ENCODE measurements at places on chromosomes 3 and 15.

DNA sequence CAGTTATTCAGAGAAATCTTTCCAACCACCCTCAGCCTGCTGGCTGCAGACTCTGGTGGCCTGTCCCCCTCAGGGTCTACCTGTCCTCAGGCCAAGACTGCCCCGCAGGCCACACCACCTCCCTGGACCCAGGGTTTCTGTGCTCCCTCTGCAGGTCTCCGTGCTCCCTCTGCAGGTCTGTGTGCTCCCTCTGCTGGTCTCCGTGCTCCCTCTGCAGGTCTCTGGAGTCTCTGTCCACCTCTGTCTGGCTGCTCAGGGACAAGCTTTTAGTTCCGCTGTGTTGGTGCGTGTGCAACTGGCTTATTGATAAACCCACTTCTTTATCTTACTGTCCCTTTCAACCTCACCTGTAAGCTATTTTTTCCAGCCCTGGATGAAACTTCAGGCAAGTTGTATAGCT is 30.1 kb downstream of the BDH1 start:
- no peak for DNase-seq

DNA sequence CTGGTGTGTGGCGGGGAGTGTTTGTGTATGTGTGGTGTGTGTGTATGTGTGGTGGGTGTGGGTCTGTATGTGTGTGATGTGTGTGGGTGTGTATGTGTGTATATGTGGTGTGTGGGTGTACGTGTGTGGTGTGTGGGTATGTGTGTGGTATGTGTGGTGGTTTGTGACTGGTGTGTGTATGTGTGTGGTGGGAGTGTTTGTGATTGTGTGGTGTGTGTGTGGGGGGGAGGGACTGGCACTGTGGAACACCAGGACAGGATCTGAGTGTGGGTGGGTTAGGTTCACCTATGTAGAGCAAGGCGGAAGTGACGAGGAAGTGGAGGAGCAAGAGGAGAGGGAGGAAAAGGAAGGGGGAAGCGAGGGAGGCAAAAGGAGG is 510.8 kb downstream of the SHQ1 start:
- DNase-seq: no peak

GRCh38 chr3:30607032-30607833 is 832 bp downstream of the TGFBR2 start:
- DNase-seq: no peak

- DNase-seq: no peak
Observed at GRCh38 chr3:186442162-186442561, 80.1 kb upstream of the DGKG start.

DNA sequence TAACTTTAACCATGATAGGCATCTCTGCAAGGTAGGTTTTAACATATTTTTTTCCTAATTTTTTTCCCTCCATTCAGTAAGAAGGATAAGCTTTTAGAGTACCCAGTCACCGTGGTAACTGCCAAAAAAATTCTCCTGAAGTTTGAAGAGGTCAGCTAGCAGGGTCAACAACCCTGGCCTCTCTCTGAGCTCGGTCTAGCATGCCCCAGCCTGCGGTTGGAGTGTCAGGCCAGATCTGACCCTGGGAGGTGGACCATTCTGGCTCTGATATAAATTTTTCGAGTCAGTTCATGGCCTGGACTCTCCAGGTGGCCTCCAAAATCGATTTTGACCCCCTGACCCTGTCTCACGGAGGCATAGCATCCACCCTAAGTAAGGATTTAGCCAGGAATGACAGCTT is 29.7 kb downstream of the SOX2 start:
- no peak for DNase-seq

DNA sequence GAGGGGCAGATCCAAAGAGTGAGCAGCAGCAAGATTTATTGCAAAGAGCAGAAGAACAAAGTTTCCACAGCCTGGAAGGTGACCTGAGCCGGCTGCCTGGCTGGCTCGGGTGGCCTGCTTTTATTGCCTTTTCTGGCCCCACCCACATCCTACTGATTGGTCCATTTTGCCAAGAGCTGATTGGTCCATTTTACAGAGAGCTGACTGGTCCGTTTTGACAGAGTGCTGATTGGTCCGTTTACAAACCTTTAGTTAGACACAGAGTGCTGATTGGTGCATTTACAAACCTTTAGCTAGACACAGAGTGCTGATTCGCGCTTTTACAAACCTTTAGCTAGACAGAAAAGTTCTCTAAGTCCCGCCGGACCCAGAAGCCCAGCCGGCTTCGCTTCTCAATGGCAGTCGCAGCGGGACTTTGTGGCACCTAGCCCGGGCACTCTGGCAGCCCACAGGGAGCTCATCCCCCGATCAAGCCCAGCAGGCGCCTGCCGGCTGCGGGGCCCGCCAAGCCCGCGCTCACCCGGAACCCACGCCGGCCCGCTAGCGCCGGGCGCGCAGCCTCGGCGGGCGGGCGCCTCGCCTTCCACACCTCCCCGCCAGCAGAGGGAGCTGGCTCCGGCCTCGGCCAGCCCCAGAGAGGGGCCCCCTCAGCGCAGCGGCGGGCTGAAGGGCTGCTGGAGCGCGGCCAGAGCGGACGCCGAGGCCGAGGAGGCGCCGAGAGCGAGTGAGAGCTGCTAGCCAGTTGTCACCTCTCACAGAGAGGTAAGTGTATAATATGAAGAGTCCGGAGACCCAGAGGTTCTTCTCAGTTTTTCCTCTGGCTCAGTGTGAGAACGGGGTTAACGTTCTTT is 339.2 kb downstream of the CHL1 start:
- DNase-seq: no peak

DNA sequence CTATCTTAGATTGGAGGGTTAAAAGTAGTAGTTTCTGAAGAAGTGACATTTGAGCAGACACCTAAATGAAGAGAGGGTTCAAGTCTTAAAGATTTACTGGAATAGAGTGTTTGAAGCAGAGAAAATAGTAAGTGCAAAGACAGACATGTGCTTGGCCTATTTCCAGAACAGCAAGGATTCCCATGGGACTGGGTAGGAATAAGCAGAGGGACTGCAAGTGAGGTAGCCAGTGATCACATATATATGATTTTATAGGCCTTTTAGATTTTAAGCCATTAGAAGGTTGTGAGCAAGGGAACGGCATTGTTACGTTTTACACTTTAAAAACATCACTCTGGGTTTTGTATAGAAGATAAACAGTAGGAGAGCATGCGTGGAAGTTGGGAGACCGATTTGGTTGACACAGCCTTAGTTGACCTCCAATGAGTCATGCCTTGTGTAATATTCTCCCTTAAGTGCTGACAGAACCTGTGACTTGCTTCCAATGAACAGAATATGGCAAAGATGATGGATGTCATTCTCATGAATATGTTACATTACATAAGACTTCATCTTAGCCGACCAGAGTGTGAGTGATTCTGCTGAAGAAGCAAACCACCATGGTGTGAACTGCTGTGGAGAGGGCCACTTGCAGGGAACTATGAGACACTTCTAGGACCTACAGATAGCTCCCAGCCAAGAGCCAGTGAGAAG is 37.1 kb upstream of the SLC4A7 start:
- no peak for DNase-seq

GRCh38 chr3:194103983-194104751 is 31.8 kb upstream of the HES1 start:
- DNase-seq: no peak

DNA sequence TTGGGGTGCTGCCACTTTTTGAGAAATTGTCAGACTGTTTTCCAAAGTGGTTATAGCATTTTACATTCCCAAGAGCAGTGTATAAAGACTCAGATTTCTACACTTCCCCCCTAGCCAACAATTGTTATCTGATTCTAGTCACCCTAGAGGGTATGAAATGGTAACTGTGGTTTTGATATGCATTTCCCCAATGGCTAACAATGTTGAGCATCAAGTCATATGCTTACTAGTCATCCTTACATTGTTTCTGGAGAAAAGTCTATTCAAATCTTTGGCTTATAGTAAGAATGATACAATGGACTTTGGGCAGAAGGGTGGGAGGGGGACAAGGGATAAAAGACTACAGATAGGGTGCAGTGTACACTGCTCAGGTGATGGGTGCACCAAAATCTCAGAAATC is 73.3 kb downstream of the CSNK1G1 start:
- DNase-seq: no peak

GRCh38 chr3:58824285-58824684 is 157.7 kb upstream of the FAM3D start:
- DNase-seq: no peak

DNA sequence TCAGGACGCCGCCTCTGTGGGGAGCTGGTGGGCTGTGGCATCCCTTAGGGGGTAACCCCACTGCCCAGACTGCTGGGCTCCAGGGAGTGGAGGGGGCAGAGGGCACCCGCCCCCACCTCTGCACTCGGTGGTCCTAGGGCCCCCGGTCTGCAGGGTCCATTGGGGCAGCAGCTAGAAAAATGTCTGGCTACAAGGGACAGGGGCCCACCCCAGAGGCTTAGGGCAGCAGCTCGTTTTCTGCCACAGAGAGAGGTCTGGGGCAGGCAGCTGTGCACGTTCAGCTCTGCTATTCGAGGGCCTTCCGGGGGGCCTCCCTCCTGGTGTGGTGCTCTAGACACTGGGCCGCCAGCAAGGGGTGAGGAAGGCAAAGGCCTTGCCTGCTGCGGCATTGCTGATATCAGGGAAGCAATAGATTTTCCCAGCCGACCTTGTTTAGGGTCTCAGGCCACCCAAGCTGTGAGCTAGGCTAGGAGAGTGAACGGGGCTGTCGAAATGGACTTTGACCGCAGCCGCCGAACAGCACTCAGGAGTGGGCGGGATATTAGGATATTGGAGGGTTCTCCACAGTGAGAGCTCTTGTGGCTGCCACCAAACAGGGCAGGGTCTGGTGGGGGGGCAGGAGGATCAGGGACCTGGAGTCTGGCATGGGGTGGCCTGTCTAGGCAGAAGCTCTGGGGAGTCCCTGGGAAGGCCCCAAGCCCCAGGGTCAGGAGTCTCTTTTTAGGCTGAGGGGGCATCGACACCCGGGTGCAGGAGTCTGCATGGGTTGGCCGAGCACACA is 61.4 kb upstream of the KLF13 start:
- DNase-seq: no peak

DNA sequence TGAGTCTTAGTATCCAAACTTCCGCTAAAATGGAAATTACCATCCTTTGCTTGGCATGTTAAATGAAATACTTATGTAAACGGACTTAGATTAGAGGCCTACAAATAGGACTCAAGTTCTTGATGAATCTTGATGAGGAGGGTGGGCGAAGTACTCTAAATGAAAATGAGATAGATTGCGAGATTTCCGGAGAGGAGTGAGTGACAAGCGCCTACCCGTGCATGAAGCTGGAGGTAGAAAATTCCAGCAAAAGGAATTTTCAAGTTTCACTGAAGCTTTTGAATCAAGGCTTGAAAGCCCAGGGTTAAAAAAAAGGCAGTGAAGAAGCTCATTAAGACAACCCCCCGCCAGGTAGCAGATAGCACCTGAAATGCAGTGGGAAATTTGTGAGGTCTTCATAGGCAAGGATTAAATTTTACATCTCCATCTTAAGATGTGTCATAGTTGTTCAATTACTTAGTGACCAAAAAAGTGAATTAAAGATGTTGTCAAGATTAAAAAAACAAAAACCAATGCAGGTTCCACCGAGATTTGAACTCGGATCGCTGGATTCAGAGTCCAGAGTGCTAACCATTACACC is 655 bp upstream of the RAB11A start:
- no peak for DNase-seq
